Right forelimb (tissue), 1 donor: ENCODE measurements at places on chromosomes 16 and 17.
A peak's percentile ranks its signal among the peaks of the same experiment; 100 is the strongest.

DNA sequence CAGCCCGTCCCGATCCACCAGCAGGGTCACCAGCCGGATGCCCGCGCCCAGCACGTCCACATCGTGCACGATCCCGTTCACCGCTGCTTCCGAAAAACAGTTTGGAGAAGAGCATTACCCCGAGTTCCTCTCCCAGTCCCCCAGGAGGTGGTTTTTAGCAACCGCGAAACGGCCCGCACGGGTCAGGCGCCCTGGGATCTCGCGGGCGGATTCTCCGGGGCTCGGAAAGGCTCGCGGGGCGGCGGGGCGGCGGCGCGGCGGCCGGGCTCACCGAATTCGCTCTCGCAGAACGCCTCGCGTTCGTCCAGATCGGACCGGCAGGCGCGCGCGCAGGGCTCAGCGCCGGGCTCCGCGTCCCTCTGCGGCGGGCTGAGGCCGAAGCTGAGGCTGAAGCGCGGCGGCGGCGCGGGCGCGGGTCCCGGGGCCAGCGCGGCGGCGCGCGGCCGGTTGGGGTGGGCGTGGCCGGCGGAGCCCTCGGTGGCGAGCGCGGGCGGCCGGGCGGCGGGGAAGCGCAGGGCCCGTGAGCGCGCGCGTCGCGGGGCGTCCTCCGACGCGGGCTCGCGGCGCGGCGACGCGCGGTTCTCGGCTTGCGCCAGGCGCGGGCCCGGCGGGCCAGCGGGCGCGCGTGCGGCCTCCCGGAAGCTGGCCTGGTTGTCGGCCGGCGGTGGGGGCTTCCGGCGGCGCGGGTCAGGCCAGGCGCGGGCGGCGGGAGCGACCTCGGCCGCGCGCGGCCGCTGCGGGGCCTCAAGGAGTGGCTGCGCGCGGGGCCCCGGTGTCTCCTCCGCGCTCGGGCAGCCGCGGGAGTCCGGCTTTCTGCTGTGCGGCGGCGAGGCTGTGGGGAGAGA lies 2.9 kb downstream of the C17orf58 start:
- peak; percentile 90 for DNase-seq

- no peak for DNase-seq
These were observed 5.1 kb downstream of the SNRNP25 start for GRCh38 chr16:58491-59439.

DNA sequence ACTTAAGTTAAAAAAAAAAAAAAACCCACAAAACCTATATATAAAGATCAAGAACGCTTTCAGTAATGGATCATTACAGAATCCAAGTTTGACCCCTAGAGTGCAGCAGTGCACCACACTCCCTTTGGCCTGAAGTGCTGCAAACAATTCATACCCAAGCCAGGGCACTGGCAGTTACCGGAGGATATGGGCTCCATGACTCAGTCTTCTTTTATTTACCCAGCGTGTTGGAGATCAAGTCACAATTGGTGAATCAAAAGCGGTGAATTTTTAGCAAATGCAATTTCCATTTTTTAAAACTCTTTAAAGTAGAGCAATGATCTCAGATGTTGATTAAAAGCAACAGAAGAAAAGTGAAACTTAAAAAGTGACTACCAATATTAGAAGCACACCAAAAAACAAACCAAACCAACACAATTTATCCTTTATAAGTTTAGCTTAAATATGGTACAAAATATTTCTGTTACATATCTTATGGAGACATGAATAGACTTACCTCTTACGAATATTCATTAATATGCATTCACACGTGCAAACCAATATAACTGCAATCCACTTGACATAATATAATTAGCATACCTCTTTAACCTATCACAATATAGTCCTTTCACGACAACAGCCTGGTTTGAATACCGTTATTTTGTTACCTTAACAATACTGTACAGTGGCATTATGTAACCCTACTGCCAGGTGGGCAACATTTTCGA lies 46.3 kb downstream of the ZNF652 start:
- peak; percentile 65 for DNase-seq

DNA sequence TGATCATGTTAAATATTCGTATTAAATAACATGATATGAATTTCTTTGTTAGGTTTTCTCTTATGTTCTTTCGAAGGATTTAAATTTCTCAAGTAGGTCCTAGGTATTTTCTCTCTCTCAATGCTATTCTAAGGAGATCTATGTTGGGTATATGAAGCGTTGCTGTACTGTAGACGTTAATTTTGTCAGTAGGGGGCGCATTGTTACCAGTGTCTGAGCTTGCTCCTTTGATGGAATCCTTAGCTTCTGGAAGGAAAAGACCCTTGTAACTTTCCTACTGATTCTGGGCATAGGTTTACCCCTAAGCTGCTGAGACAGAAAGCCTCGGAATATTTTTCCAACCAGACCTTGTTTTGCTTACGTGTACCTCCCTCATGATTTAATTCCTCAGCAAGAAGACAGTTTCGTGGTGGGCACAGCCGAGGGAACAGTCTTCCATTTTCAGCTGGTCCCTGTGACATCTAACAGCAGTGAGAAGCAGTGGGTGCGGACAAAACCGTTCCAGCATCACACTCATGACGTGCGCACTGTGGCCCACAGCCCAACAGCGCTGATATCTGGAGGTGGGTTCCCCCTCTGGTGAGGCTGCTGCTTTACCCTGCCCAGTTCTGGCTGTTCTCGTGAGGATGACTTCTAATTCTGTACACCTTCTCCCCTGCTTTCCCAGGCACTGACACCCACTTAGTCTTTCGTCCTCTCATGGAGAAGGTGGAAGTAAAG lies 17.9 kb downstream of the UTP4 start:
- DNase-seq, result peak; percentile 54

GRCh38 chr17:1995907-1996799 lies 29.0 kb downstream of the RTN4RL1 start:
- no peak for DNase-seq

DNA sequence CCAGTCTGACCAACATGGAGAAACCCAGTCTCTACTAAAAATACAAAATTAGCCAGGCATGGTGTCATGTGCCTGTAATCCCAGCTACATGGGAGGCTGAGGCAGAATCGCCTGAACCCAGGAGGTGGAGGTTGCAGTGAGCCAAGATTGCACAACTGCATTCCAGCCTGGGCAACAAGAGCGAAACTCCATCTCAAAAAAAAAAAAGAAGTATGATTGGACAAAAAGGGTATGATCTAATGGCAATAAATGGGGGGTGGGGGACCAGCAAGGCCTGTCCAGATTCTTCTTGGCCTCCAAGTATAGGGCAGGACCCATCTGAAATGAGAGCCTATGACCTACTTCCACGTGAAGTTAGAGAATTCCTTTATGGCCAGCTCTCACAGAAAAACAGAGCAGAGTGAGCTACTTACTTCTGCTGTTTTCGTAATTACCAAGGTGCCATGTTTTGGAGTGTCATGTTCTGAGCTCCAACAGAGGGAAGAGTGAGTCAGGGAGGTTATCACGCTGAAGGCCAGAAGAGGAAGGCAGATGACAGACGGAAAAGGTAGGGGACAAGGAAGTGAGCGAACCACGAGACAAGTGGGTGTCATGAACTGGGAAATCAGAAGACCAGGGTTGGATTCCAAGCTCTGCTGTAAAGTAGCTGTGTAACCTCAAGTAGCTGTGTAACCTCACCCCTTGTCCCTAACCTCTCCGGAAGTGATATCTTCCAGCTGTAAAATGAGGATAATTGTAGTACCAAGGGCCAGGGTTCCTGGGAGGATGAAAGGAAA lies 3.6 kb upstream of the ZMYND15 start:
- no peak for DNase-seq

GRCh38 chr17:48498164-48498850 lies 32.5 kb downstream of the HOXB1 start:
- DNase-seq, result no peak

- peak; percentile 10 for DNase-seq
These were observed 237.0 kb downstream of the ZNF423 start for GRCh38 chr16:49618955-49619354.

GRCh38 chr17:35087731-35088355 lies 24.3 kb upstream of the RFFL start:
- peak; percentile 45 for DNase-seq

DNA sequence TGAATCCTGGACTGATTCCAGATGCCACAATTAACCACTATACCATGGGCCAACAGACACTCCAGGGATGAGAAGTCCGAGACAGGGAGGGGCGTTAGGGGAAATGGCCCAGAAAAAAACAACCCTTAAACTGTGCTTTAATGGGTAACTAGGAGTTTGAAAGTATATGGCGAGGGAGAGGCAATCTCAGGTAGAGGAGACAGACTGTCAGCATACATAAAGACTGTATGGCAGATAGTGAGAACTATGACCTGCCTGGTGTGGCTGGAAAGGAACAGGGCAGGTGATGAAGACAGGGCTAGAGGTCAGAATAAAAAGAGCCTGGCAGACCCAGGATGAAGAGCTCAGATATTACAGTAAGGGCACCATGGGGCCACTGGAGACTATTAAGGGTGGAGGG lies 8.1 kb downstream of the ZZEF1 start:
- DNase-seq, result no peak

DNA sequence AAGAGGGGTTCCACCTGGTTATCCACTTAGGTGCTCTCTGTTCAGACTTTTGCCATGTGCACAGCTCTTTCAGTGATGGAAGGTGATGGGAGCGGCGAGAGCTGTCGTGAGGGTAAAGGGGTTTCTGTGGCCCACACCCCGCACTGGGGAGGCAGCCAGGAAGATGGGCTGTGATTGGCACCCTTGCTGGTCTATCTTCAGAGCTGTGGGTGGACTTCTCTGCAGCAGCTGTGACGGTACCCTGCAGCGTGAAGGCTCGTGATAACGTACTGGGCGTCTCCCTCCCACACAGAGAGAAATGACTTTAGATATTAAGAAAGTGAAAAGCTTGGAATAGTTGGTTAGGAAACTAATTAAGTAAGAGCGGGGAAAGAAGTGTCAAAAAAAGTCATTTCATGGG lies 45.8 kb downstream of the MPRIP start:
- no peak for DNase-seq

DNA sequence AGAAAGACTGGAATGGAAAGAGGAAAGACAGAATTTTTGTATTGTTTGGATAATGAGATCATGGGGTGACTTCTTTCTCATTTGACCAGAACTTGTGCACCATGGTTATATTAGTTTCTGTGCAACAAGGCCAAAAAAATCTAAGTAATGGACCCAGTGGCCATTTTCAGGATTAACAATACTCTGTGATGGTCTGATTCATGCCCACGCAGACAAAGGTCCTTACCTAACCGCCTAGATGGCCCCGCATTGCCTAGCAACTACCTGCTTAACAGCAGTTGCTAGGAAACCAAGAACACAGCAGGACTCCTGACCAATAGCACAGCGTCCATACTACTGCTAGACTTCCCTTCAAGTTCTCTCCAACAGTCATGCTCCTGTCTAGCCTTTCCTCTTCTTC lies 22.4 kb downstream of the MIS12 start:
- no peak for DNase-seq

- no peak for DNase-seq
These were observed 1.7 kb upstream of the SPEM2 start for GRCh38 chr17:7423679-7424078.

- peak; percentile 88 for DNase-seq
These were observed 822 bp upstream of the ZSCAN10 start for GRCh38 chr16:3099732-3100499.

DNA sequence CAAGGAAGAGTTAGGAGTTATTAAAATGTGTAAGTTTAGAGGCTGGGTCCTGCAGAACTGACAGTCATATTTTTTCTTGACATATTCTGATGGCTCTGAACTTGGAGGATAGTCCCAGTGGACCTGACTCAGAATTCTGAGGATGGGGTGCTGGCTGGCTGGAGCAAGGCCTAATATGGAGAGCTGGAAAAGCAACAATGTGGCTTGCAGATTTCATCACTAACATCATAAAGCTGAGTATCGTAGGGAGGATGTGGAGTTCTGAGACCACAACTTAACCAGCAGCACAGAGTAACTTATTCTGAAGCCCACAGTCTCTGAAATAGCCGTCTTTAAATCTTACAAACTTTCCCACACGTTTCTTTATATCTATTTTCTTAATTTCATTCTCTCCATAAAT lies 2.3 kb downstream of the KRTAP1-5 start:
- DNase-seq, result no peak

GRCh38 chr16:75733305-75734211 lies 7.3 kb upstream of the CPHXL start:
- no peak for DNase-seq

GRCh38 chr17:2138761-2139160 lies 83.9 kb downstream of the HIC1 start:
- DNase-seq, result no peak

GRCh38 chr17:520447-521182 lies 168.0 kb upstream of the RPH3AL start:
- DNase-seq, result no peak

DNA sequence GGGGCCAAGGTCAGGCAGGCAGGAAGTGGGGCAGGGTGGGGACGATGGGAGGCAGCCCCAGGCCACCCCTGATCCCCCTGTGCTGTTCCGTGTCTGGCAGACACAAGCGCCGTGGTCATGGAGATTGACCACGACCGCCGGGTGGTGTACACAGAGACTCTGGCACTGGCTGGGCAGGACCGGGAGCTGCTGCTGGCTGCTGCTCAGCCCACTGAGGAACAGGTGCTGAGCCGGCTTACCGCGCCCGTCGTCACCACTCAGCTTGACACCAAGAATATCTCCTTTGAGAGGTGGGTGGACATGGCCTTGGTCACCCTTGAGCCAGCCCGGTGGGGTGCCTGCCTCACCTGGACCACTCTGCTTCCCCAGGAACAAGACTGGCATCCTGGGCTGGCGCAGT lies 13.7 kb downstream of the CORO6 start:
- DNase-seq, result no peak

GRCh38 chr16:49643429-49644144 lies 212.3 kb downstream of the ZNF423 start:
- no peak for DNase-seq

DNA sequence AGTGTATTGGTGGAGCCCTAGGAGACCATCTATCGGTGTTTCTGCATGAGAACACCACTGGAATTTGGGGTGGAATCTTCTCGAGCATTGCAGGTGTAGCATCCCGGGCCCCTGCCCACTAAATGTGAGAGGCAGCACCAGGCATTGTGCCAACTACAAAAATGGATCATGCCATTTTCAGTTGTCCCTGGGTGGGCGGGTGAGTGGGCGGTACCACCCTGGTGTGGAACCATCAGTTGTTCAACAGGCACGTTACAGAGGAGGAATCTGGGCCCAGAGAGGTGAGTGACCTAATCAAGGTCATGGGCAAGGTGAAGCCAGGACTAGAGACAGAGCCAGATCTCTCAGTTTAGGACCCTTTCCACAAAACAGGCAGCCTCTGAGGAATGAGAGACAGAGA lies 8.8 kb downstream of the PIPOX start:
- no peak for DNase-seq

GRCh38 chr17:142102-142661 lies 4.8 kb downstream of the SCGB1C2 start:
- no peak for DNase-seq

DNA sequence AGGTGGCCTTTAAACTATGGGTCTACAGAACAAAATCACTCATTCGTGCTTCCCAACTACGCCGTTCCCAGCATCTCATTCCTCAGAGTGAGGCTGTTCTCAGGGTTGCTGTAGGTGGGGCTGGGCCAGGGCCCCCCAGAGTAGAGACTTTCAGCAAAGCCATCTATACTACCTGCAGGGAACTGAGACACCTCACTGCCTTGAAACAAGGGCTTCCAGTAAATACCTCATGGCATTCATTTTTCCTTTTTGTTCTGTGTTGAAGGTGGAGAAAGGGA lies 4.2 kb upstream of the SDK2 start:
- DNase-seq, result no peak
